Tongue (tissue), 3 donors: ENCODE measurements at places on chromosomes 1 and 21. TPM values are rescaled to one million over a fixed set of nuclear protein-coding genes. Genes with fewer than 3 reads are reported as not detected.

- no peak for DNase-seq
These were observed 647.1 kb downstream of the PTPRU start for GRCh38 chr1:29883411-29883832.

DNA sequence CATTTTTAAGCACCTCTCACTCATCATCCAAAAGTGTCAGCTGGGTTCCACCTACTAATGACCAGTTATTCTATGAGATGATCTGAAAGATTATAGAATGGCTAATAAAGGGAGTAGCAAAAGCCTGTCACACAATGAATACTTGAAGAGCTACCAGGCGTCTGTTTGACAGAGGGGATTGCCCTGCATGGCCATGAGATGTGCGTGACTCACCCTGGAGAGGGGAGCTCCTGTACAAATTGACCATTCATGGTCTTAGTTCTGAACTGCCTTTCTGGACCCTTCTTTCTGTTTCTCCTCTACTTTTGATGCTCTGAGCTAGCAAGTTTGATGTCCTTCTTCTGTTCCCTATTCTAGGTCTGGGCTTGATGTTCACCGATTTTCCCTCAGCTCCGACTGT lies 85.2 kb upstream of the ABCD3 start:
- DNase-seq: no peak

DNA sequence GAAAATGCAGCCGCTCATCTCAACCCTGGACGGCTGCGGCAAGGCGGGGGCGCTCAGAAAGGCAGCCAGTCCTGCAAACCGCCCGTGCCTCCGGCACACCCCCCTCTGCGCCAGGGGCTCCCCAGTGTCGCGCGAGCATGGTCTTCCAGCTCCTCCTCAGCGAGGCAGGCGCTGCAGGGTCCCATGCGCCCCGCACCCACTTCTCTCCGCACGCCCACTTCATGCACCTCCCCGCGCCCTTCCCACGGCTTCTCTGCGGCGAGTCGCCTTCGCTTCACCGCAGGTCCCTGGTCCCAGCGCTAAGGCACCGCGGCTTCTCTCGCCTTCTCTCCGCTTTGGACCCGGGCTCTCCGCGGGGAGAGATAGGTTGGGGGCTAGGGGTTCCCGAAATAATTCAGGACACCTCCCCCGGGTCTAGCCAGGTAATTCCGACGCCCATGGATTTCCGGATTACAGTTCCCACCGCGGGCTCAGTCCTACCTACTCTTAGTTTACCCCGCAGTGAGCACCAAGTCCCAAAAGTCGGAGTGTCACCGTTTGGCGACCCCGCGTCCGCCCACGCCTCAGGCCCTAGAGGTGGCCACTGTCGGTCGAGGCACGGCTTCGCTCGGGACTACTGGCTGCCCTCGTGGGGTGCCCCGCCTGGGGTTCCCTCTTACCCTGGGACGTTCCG lies 67.5 kb downstream of the SYT2 start:
- DNase-seq: no peak

DNA sequence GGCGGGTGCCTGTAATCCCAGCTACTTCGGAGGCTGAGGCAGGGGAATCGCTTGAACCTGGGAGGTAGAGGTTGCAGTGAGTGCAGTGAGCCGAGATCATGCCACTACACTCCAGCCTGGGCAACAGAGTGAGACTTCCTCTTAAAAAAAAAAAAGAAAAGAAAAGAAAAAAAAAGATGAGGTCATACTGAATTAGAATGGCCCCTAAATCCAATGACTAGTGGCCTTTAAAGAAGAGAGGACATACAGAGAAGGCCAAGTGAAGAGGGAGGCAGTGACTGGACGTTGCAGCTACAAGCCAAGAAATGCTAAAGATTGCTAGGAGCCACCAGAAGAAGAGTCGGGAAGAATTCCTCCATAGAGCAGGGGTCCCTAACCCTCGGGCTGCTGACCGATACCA lies 76.9 kb upstream of the TIAM1 start:
- DNase-seq: no peak

DNA sequence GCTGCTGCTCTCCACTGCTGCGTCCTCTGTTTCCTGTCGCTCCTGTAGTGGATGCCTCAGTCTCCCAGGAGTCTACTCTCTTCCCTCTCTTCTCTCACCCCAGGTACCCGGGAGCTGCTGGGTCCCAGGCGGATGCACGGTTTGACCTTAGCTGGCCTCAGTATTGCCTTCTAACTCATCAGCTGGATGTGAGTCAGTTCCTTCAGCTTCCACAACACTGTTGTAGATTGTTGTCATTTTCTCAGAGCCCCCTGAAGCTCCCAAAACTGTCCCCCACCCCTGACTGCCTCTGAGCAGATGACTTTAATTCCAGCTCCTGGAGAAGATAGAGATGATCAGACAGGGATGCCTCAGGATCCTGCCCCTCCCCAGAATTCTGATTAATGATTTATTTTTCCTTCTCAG lies 7.2 kb downstream of the CNIH3 start:
- DNase-seq: no peak

GRCh38 chr1:35502242-35502641 lies 55.0 kb downstream of the KIAA0319L start:
- no peak for DNase-seq

DNA sequence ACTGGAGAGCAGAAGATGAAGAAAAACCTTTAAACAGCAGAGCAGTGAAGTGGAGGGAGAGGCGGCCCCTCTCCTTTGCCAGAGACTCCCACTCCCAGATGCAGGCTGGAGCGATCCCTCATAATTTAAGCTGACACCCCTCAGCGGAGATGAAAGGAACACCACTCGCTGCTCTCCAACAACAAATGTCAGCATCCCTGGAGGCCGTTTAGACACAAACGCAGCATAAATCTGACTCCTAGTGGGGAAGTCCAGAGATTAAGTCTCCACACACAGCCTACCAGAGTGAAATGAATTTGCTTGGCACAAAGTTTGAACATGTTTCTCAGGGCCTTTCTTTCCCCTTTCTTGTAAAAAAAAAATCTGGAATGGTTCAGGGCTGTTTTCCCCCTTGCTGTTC lies 137.8 kb downstream of the LMX1A start:
- peak; percentile 39 for DNase-seq

DNA sequence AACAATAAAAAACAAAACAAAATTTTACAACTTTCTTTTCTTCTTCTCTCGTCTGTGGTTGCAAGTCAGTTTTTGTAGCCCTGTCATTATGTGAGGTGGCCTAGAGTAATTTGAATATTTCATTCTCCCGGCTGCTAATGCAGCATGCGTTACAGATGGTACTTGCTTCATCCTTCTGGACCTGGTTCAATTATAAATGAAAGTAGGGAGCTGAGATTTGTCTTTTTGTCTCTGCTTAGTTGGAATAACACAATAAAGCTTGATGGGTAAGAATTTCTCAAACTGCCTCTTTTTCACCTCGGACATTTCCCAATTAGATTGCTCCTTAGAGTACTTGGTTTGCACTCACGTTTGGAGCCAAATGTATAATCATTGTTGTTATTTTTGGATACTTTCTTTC lies 201.6 kb downstream of the PBX1 start:
- DNase-seq: no peak

DNA sequence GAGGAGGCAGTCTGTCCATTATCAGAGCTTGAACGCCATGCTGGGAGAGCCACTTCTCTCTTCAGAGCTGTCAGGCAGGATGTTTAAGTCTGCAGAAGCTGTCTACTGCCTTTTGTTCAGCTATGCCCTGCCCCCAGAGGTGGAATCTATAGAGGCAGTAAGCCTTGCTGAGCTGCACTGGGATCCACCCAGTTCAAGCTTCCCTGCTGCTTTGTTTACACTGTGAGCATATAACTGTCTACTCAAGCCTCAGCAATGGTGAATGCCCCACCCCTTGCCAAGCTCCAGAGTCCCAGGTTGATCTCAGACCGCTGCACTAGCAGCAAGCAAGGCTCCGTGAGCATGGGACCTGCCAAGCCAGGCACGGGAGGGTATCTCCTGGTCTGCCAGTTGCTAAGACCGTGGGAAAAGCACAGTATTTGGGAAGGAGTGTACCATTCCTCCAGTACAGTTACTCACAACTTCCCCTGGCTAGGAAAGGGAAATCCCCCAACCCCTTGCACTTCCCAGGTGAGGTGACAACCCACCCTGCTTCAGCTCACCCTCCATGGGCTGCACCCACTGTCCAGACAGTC lies 32.5 kb downstream of the RGS13 start:
- no peak for DNase-seq

DNA sequence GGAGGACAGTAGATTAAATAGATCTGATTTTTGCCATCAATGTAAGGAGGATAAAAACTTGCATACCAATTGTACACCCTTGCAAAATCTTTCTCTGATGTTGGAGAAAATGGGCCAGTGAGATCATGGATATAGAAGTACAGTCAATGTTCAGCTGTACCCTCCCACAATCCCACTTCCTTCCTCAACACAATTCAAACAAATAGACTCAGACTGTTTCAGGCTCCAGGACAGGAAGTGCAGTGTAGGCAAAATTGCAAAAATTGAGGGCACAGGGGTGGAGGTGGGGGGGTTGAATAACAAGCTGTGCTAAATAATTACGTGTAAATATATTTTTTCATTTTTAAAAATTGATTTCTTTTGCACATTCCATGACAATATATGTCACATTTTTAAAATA lies 3.9 kb upstream of the IFI44 start:
- no peak for DNase-seq

- DNase-seq: peak; percentile 85
These were observed at the start of gene SLC6A9 for GRCh38 chr1:44031252-44032169. Gene SLC6A9, minus strand, starts transcription at chr1:44031462. Its CDS starts 7,185 bp downstream, at chr1:44024277.

DNA sequence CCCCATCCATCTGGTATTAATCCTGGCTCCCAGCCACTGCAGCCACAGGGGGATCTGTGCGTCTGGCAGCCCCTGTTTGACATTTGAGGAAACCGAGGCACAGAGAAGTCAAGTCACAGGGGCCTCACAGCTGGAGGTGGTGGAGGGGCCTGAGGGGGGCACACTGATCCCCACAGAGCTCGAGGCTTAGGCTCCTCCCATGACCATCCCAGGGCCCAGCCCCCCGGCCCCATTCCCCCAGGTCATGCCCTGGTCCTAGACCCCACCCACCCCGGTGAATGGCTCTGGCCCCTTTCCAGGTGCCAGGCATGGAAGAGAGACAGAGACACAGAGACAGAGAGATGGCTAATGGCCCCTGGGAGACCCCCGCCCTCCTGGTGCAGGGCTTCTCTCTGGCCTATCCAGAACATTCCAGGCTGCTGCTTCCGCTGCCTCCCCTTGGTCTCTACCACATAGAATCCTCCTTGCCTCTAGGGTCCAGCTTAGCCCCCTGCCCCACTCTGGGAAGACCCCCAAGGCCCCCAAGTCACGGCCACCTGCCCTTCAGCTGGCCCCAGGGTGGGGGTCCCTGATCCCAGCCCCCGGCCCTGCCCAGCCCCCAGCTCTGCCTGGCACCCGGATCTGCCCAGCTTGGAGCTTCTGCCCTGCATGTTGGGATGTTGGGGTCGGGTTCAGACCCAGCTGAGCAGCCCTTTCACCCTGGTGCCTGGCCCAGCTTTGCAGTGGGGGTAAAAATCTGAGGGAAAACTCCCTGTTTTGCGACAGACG lies 29.2 kb upstream of the LRRC3 start:
- DNase-seq: no peak

- peak; percentile 95 for DNase-seq
These were observed 10.7 kb downstream of the FMOD start for GRCh38 chr1:203340112-203340790.

DNA sequence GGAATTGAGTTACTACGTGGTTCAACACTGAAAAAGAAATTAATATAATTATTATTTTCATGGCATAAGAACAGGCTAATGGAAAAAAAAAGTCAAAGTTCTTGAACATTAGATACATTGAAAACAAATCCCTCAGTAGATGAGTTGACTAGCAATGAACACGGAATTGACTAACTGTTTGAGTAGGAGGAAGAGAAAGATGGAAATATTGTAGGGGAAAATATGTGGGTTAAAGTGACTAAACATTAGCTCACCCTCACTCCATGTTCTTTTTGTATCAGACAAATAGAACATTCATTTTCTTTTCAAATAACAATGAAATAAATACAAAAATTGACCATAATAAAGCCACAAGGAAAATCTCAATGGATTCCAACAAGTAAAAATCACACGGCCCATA lies 84.3 kb downstream of the KCNK2 start:
- DNase-seq: no peak

- peak; percentile 93 for DNase-seq
These were observed at the start of gene MARCKSL1 for GRCh38 chr1:32335790-32336590. Gene MARCKSL1, minus strand, starts transcription at chr1:32336233. Its CDS starts 200 bp downstream, at chr1:32336033.

GRCh38 chr1:43308635-43309404 lies 8.0 kb downstream of the TIE1 start:
- no peak for DNase-seq

- DNase-seq: peak; percentile 54
These were observed 33.9 kb upstream of the ASPM start for GRCh38 chr1:197180252-197180878.

- DNase-seq: peak; percentile 89
These were observed 140.1 kb upstream of the FMN2 start for GRCh38 chr1:239951511-239952140.

- no peak for DNase-seq
These were observed 4.3 kb downstream of the OLIG2 start for GRCh38 chr21:33029975-33030461.

DNA sequence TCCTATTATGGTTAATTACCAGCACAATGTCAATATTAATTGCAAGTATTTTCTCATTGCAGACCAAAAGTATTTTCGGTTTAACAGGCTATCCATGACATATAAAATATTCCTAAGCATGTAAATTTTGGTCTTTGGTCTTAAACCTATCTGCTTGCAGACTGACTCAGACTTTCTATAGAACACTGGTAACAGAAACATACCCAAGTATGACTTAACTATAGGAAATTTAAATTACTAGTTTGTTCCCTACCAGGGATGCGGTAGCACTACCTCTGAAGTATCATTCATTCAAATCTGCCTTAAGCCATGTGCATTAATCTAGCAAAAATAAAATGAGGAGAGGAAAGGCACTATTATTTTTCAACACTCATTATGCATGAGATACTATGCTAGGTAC lies 2.9 kb downstream of the TAF1A start:
- DNase-seq: no peak

GRCh38 chr1:236734141-236734765 lies 48.0 kb downstream of the ACTN2 start:
- no peak for DNase-seq

- DNase-seq: no peak
These were observed 198.9 kb downstream of the NTNG1 start for GRCh38 chr1:107339775-107340174.

DNA sequence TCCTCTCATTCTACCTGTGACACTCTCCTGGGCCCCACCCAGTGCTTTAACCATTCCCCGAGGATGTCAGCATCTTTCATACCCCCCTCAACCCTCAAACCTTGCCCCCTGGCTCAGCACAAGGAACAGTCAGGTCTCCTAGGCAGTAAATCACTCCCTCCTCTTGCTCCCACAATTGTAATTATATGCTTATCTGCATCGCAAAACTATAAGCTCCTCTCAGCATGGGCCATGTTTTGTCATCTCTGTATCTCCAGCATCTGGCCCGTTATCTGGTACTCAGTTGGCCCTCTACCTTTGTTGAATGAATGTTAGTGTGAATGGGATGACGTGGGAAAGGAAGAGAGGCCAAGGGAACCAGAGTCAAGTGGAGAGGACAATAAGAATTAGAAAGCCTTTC lies 2.8 kb upstream of the ELOVL1 start:
- no peak for DNase-seq

- DNase-seq: no peak
These were observed 11.4 kb upstream of the SPATC1L start for GRCh38 chr21:46195595-46196195.

GRCh38 chr1:169517558-169518186 lies 31.9 kb upstream of the SLC19A2 start:
- no peak for DNase-seq

Gene RASAL2
- total RNA-seq: 29.0 TPM

Gene SLC45A3
- 4.2 TPM for total RNA-seq

Gene FGR
- 6.6 TPM for total RNA-seq

Gene LCE1C
- total RNA-seq: not detected

Gene CFAP141
- not detected for total RNA-seq

Gene PDE9A
- 9.8 TPM for total RNA-seq
